HTR-8/SVneo (cell line): ENCODE measurements at places on chromosomes 1 and 21.

GRCh38 chr1:12148160-12148957, 18.4 kb upstream of the TNFRSF1B start:
- no peak for DNase-seq

GRCh38 chr1:217462159-217462558, 168.7 kb downstream of the GPATCH2 start:
- DNase-seq: no peak

- DNase-seq: no peak
These were observed 50.8 kb upstream of the WNT2B start for GRCh38 chr1:112457955-112458354.

GRCh38 chr1:147891088-147891487, 11.5 kb upstream of the GJA8 start:
- DNase-seq: no peak

DNA sequence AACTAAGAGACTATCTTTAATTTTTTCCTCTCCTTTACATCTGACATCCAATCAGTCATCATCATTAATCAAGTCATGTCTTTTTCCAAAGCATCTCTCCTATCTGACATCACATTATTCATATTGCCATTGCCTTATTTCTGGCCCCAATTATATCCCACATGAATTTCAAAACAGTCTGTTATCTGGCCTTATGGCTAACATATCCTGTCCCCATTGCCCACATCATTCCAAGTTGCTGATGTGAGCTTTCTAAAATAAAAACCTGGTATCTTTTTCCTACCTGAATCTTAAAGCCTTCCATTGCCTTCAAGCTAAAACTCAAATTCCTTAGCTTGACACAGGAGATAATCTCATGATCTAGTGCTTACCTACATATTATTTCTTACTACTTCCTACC, 283.9 kb downstream of the LRRC40 start:
- no peak for DNase-seq

- no peak for DNase-seq
These were observed 70.6 kb downstream of the CLSTN1 start for GRCh38 chr1:9753121-9753531.

DNA sequence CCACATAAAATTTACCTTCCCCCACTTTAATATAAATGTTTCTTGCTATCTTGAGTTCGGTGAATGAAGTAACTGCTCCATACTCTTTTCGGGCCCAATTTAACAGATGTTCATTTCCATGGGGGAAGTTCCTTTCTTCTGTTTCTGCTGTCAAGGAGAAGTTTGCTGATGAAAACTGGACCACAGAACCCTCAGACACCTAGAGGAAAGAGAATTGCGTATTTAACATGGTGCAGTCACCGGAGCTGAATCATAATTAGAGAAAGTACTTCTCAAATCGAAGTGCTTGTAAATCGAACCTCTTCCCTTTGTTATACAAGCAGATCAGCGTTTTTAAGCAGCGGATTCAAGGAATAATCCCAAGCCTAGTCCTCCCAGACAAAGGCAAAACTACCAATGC, 151.2 kb downstream of the TGFBR3 start:
- DNase-seq: no peak

DNA sequence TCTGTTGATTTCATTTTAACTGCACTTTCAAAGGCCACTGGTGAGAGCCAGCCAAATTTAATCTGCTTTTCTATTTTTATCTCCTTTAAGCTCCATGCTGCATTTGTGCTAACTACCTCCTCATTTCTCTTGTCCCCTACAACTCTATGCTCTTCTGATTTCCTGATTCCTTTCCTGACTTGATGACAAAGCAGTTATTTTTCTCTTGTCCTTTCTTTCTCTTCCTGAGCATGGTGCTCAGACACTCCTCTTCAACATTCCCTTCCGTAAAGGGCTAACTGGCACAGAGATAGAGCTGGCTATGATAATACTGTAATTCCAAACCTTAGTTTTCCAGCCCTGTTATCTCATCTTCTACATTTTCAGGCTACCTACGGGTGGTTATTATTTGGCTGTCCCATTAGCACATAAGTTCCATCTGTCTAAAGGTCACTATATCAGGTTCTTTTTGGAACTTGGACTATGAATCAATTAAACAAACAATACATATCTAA, 6.8 kb upstream of the BCAS2 start:
- no peak for DNase-seq

DNA sequence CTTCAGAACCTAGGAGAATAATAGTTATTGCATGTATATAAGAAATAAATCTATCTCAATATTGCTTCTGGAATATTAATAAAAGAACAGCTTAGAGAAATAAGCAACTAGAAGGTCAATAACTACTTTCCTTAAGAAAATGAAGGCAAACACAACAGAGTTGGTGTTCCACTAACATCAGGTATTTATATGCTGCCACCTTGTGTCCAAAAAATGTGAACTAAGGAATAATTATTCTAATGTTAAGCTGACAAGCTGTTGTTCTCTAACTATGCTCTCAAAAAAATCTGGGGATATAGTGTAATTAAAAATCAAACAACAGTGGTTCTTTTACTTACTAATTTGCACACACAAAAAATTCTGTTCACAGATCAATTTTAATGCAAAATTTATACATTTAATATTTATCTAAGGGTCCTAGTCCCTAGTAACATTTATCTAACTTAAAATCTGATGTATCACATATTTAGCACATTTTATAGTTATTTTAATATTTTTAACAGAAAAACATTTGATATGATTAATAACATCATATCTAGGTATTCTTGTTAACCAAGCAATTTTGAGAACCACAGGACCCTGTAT, 39.6 kb downstream of the UCHL5 start:
- DNase-seq: peak; percentile 33

GRCh38 chr1:221939607-221940006, 197.7 kb upstream of the DUSP10 start:
- no peak for DNase-seq
